ENCODE measurements at places on chromosomes 13 and 19. TPM values are rescaled to one million over a fixed set of nuclear protein-coding genes. Genes with fewer than 3 reads are reported as not detected.

- DNase-seq: no peak
Observed at GRCh38 chr19:51568456-51568855, 2.6 kb upstream of the ZNF175 start.

TPP2 gene
- total RNA-seq: 23.4 TPM

PEAK3 gene
- 0.40 TPM for total RNA-seq

DNA sequence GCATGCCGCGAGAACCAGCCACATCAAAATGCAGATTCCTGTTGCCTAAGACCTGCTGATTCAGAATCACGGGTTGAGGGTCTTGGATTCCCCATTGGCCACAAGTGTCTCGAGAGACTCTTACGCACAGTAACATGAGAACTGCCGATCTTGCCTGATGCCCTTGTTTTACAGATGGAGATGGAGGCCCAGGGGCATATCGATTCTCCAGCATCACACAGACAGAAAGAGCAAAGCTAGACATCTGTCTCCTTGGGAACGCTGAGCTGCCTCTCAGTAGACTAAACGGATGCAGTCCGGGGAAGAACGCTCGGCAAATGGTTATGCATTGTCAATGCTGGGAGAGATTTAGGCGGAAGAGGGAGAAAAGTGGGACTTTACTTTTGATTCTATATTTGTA, 5.4 kb downstream of the NLRP12 start:
- no peak for DNase-seq

GRCh38 chr19:31597616-31598015, 248.4 kb upstream of the TSHZ3 start:
- no peak for DNase-seq

DNA sequence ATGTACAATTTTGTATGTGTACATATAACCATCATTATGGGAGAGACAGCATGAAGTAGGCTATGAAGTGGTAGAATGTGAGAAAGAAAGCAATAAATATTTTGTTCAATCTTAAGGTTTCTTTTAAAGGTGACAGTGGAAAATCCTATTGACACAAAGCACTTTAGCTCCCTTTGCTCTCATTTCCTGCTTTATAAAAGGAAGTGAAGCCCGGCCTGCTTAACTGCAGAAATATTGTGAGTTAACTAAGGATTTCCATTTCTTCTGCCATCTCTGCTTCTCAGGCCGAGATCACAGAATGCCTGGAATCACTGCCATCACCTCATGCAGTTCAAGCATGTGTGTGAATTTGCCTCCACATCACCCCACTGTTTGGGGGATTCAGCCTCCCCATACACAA, 83.5 kb downstream of the FRY start:
- no peak for DNase-seq

DNA sequence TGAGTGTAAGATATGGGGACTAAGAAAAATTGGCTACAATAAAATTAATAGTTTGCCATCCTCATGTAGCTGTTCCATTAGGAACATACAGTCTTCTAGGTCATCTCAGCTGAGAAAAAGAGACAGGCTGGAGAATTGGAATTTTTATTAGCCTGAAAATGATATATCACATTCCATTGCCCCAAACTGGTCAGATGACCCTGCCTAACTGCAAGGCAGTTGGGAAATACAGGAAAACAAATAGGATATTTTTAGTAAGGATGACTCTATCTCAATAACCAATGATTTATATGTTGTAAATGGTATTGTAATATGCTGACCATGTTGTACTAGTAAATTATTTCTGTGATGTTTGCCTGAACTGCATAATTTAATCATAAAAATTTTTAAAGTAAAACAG, 673.8 kb downstream of the PCDH9 start:
- DNase-seq: no peak

DNA sequence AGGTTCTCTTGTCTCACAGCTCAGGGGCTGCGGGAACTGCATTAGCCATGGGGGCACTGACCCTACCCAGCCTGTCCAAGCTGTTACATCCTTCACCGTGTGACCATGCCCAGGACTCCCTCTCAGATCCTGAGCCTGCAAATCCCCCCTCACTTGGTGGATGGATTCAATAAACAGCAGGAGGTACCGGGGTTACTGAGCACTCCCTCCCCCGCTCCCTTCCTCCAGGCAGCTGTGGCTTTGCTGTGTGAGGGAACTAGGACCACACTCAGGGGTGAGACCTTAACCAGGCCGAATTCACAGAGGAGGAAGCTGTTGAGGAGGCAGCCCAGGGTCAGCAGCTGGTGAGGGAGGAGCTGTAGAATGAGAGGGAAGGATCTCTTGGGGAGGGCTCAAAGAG, 27.0 kb upstream of the CEACAM1 start:
- no peak for DNase-seq

GRCh38 chr13:53648673-53649072, 620.1 kb downstream of the OLFM4 start:
- no peak for DNase-seq

GRCh38 chr13:32021785-32022184, 9.8 kb upstream of the FRY start:
- no peak for DNase-seq

GRCh38 chr13:32638739-32639138, 52.5 kb downstream of the PDS5B start:
- DNase-seq: no peak

CYP4F11 gene
- total RNA-seq: 37.9 TPM

DNA sequence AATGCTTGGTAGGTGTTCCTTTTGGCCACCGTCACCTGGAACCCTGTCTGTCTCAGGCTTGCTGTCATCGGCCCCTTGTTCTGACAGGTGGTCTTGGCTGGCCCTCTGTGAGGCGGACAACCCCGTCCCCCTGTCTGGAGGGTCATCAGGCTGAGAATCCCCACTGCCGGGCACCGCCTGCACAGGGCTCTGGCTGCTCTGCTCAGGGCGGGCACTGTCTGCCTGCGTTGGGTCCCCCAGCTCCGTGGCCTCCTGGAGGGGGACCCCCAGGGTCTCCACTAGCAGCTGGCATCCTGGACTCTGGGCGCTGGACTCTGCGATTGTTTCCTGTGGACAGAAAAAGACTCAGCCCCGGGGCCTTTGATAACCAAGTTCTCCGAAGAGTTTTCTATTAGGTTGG, 13.2 kb downstream of the NANOS3 start:
- no peak for DNase-seq

DNA sequence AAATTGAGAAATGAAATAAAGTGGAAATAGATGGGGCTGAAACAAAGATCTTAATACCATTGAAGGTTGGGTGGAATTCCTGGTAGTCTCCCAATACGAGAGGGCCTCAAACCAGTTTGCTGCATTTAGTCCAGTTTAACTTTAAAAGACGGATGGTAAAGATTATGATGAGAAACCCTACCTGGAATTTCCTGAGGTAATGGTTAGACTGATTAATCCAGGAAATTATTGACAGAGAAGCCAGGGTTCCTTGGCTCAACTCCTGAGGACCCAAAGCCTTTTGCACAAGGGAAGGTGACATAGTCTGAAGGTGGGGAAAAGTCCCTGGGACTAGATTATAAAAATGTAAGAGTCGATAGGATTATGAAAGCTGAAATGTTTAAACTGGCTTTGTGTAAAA, 133.2 kb upstream of the SLITRK5 start:
- no peak for DNase-seq

LILRB1 gene
- 2.3 TPM for total RNA-seq

GRCh38 chr13:44516771-44517170, 59.4 kb downstream of the TSC22D1 start:
- no peak for DNase-seq

NUCB1 gene
- total RNA-seq: 186 TPM

GRCh38 chr19:13036366-13036976, 41.2 kb downstream of the NFIX start:
- DNase-seq: no peak

DNA sequence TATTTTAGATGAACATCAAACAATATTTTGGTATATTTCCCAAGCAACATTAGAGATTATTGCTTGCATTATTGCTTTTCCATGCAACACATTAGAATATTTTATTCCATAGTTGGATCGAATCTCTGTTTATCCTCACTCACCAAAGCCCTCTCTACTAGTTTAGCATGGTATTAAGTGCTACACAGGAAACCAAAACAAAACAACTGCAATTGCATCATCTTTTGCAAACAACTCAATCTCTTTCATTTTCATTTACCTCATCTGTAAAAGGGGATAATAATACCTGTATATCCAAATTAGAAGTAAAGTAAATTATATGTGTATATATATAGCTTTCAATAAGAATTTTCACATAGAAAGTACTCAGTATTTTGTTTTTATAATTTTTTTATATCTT, 147.8 kb upstream of the PCDH9 start:
- no peak for DNase-seq

NLRP11 gene
- not detected for total RNA-seq

ZNF208 gene
- total RNA-seq: 0.23 TPM

- DNase-seq: no peak
Observed at GRCh38 chr13:49754146-49754545, 38.3 kb downstream of the KPNA3 start.

FGF14 gene
- 1.9 TPM for total RNA-seq

GRCh38 chr19:50266896-50267295, 62.3 kb downstream of the KCNC3 start:
- no peak for DNase-seq

DNA sequence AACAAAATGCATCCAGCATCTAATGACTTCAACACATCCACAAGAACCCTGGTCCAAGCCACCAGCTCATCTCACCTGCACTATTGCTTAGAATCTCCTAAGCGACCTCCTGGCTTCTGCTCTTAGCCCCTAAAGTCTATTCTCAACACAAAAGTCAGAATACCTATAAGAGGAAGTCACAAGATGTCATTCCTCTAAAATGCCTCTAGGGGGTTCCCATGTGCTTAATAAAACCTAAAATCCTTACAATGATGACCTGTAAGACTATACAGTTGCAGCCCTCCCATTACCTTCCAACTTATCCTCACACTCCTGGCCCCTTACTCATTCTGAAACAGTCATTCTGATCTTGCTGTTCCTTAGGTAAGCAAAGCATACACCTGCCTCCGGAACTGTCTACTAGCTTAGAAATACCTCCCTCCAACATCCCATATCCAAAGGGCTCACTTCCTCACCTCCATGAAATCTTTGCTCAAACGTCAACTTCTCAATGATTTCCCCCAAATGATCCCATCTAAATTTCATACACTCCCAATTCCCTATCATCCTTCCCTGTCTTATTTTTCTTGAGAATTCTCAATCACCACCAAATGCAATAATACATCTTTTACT, 10.0 kb downstream of the ATP7B start:
- DNase-seq: no peak

NALCN gene
- total RNA-seq: not detected

DNA sequence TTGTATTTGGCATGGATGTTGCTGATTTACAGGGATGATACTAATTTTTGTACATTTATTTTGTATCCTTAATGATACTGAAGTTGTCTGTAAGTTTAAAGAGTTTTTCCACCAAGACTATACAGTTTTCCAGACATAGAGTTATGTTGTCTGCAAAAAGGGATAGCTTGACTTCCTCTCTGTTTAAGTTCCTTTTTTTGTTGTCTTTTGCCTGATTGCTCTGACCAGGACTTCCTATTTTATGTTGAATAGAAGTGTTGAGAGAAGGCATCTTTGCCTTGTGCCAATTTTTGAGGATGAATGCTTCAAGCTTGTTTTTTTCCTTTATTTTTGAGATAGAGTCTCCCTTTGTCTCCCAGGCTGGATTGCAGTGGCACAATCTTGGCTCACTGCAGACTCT, 36.8 kb upstream of the ZNF681 start:
- no peak for DNase-seq

GRCh38 chr13:70895599-70895998, 787.3 kb upstream of the KLHL1 start:
- no peak for DNase-seq

- DNase-seq: peak; percentile 36
Observed at GRCh38 chr19:41597600-41598041, 21.7 kb downstream of the CEACAM21 start.

PLEKHA4 gene
- total RNA-seq: 9.0 TPM

DNA sequence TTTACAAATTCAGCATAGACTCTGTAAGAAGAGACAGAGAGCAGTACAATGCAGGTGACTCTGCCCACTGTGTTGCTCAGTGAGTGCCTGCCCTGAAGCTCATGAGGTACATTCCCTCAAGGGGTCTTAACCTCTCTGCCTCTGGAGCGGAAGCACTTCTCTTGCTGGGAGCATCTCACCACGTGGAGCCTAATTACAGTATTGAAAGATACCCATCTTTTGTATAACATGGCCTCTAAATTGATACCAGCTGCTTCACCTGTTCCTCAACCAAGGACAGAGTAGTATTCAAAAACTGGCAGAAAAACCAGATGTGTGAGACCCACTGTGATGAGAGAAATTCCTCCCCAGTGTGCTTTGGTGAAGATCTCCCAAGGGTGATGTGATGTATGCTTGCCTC, 77.1 kb downstream of the SACS start:
- no peak for DNase-seq

CEACAM4 gene
- total RNA-seq: 2.9 TPM

ZNF563 gene
- 0.88 TPM for total RNA-seq

CD70 gene
- total RNA-seq: not detected

DNA sequence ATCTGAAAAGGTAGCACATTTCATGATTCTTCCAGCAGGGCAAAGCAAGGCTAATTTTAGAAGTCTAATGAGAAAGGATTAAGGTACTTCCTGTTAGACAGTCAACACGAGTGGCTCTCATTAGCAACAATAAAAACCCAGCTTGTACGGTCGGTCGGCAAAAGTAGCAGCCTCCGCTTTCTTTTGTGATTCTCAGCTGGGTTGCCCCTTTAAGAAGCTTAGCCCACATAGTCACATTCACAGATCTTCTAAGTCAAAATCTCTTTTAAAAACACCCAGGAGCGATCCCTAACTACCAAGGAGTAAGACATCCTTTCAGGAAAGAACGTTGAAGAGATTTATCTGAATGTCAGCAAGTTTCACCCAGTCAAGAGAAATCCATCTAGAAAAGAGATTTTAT, 684.8 kb downstream of the DIAPH3 start:
- no peak for DNase-seq

DNA sequence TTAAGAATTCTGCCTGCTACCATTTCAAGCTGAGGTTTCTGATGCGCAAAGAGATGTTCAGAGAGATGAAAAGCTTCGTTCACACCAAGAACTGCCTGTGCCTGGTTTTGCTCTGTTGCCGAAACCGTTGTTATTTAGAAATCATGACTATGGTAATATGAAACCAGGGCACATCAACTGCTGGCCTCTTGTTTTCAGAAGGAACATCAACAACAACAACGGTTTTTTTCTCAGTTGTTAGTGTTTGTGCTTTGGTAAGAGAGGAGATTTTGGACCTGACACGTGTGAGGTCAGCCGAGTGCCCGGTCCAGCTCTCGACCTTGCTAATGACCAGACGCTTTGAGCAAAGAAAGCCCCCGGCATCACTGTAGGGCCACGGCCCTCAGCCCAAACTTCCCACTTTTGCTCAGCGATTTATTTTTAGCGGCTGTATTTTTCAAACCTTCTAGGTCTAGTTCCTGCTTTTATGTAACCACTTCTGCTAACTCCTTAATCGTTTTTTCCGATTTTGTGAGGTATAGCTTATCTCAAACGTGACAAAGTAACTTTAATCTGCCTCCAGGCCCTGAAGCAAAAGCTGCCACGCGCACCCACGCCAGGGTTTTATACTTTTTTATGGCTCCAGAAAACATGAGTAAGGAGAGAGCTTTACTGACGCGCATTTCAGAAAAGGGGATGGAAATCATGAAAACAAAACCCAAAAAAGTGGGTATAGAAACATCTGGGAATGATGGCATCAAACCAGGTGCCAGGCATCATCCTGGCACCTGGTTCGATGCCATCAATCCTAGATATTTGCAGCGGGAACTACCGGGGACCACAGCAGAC, 42.0 kb downstream of the KLF2 start:
- no peak for DNase-seq

- no peak for DNase-seq
Observed at GRCh38 chr19:48933382-48933932, at the start of gene DHDH. TSS of gene DHDH (plus strand) at chr19:48933699. CDS start at chr19:48933722, 23 bp downstream.
